ENCODE measurements at places on chromosomes 5 and 9.
A peak's percentile ranks its signal among the peaks of the same experiment; 100 is the strongest.

GRCh38 chr9:19408316-19408692 lies 505 bp upstream of the ACER2 start:
- DNase-seq, result no peak

DNA sequence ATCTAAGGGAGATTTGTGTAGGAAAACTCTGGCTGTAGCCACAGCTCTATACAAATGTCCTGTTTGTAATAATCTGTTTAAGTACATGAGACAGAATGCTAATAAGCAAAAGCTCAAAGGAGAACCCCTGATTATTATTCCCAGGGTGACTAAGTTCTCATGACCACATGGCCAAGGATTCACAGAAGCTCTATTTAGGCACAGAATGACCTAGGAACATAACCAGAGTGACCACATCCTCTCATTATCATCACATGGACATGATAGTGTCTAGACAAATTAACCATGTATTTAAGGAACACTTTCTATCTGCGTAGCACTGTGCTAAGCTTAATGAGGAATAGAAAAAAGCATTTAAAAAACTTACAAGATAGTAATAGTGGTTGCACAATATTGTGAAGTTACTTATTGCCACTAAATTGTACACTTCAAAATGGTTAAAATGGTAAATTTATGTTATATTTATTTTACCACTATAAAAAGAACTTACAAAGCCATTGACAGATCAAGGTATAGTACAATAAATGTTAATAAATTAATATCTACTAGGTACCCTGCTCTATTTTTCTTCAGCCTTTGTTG lies 56.3 kb downstream of the STX17 start:
- DNase-seq, result no peak

DNA sequence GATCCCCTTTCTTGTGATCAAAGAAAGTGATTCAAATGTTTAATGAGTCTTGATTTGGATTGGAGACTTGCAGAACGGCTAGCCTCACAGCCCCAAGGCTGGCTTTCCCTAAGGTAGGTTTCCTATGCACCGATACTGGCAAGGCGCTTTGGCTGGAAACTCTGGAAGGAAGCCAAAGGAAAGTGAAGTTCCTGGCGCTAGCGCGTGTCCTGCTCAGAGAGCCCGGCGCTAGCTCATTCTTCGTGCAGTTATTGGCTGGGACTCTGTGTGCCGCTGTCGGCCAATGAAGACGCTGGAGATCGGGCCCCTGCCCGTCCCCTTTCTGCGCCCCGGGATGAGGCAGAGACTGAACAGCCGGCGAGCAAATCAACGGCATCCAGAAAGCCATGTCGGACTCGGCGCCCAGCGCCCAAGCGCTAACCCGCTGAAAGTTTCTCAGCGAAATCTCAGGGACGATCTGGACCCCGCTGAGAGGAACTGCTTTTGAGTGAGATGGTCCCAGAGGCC lies at the start of gene PCDHGC3:
TSS of gene PCDHGC3 (plus strand) at position 342 of the 507 bp plus-strand sequence. CDS start at position 493, 151 bp downstream.
- DNase-seq, result peak; percentile 96

DNA sequence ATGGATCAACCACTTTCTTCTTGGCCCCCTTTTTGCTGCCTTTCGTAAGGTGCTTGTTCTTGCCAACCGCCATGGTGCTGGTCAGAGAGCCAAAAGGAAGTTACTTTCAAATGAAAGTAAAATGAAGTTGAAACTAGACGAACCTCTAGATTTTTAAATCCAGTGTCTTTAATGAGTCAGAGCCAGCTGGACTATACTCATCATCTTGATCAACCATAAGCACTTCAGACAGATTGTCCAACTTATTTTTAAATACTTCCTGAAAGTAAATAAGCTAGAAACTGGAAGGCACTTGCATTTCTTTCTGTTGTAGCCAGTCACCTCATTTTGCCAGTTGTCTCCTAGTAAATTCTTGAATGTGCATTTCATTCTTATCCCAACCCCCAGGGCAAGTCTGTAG lies 48.9 kb downstream of the JMY start:
- no peak for DNase-seq

DNA sequence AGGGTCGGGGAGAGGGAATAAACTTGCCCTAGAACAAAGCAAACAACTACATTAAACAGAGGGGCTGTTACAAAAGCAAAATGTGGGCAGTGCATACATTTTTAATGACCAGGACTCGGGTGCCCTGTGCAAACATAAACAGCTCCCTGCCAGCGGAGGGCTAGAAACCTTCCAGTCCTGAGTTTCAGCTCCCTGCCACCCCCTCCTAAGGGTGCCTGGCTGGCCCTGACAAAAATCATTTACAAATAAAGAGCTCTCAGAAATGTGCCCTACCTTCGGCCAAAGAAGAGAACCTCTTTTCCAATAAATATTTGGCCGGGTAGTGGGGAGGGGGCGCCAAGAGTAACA lies 29.5 kb downstream of the FOXD1 start:
- DNase-seq, result no peak
